ENCODE measurements at places on chromosomes 2 and 18.

GRCh38 chr2:156322686-156323231 is 9.8 kb downstream of the NR4A2 start:
- DNase-seq: no peak
- peaks cover 42% of the 10 kb centered on the region for H3K4me1 ChIP-seq
- peak overlapping the region; percentile 85 for H3K27ac ChIP-seq
- H3K4me3 ChIP-seq: peak overlapping the region; percentile 76
- peaks cover 17% of the 10 kb centered on the region for H3K36me3 ChIP-seq

DNA sequence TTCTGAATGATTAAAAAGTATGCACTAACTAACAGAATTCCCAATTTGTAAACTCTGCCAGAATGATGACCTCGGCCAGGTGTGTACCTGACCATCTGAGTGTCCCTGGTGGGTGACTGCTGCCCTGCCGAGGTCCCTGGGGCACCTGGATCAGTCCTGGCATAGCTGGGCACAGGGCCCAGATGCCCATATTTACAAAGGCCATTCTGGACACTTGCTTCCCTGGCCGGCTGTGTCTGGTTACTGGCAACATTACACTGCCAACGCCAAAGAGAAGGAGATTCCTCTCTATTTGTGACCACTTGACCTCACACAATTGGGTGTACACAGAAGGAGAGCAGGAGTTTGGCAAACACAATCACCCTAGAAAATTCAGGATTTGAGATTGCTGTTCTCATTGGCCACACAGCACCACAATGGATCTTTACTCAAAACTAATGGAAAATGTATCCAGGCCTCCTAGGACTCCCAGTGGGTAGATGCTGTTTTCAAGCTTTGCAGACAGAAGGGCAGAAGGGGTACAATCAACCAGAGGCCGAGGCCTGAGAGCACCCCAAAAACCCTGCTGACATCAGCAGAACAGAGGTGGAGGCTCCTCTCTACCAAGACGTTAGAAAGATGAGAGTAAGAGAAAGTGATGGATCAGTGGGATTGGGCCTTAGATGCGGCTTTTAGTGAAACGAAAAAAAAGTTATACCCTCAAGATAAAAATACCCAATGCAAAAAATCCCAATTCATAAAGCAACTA is 58.3 kb upstream of the PXDN start:
- no peaks in the 10 kb centered on the region for H3K36me3 ChIP-seq
- peaks cover 2% of the 10 kb centered on the region for H3K27me3 ChIP-seq
- no peak overlapping the region for H3K4me3 ChIP-seq

DNA sequence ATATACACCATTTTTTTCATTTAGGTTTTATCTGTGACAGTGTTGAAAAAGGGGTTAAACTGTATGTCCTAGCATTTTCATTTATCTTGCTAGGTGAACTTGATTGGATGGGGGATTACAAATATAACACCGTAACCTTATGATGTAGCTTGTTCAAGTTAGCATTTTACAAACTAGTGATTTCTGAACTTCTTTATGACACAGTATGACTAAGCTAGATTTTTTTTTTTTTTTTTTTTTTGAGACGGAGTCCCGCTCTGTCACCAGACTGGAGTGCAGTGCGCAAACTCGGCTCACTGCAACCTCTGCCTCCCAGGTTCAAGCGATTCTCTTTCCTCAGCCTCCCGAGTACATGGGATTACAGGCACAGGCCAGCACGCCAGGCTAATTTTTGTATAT is 47.1 kb downstream of the KCMF1 start:
- H3K4me1 ChIP-seq: peaks cover 55% of the 10 kb centered on the region
- no peaks in the 10 kb centered on the region for H3K27me3 ChIP-seq
- H3K4me3 ChIP-seq: peak overlapping the region; percentile 37
- H3K36me3 ChIP-seq: no peaks in the 10 kb centered on the region

DNA sequence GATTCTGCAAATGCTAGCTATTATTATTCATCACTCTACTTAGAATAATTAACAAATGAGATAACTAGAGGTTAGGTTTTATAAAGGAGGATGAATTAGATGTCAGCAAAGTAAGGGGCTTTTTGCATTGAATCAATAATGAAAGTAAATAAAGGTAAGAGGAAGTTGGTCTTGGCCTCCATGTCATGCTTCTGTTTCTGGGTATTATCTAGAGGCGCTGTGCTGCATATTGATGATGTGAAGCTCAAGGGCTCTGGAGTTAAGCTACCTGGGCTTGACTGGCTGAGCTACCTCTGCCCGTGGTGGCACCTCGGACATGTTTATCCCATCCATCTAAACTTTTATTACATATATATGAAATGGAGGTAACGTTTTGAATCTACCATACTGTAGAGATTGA is 350.9 kb downstream of the PARD3B start:
- H3K27me3 ChIP-seq: peaks cover 4% of the 10 kb centered on the region
- H3K36me3 ChIP-seq: no peaks in the 10 kb centered on the region
- no peak overlapping the region for H3K4me3 ChIP-seq
- DNase-seq: no peak
- no peaks in the 10 kb centered on the region for H3K4me1 ChIP-seq

- H3K4me3 ChIP-seq: no peak overlapping the region
- H3K27ac ChIP-seq: no peak overlapping the region
- H3K27me3 ChIP-seq: no peaks in the 10 kb centered on the region
- DNase-seq: no peak
- peaks cover 7% of the 10 kb centered on the region for H3K4me1 ChIP-seq
Observed at GRCh38 chr2:151914989-151915628, 86.9 kb upstream of the ARL5A start.

GRCh38 chr2:162174746-162175145 is 22.7 kb upstream of the GCG start:
- no peaks in the 10 kb centered on the region for H3K27me3 ChIP-seq
- no peaks in the 10 kb centered on the region for H3K36me3 ChIP-seq
- no peaks in the 10 kb centered on the region for H3K4me1 ChIP-seq

GRCh38 chr2:208252716-208253492 is 2.0 kb downstream of the IDH1 start:
- H3K36me3 ChIP-seq: peaks cover 11% of the 10 kb centered on the region
- no peak for DNase-seq
- peak overlapping the region; percentile 77 for H3K27ac ChIP-seq
- peaks cover 34% of the 10 kb centered on the region for H3K4me1 ChIP-seq

DNA sequence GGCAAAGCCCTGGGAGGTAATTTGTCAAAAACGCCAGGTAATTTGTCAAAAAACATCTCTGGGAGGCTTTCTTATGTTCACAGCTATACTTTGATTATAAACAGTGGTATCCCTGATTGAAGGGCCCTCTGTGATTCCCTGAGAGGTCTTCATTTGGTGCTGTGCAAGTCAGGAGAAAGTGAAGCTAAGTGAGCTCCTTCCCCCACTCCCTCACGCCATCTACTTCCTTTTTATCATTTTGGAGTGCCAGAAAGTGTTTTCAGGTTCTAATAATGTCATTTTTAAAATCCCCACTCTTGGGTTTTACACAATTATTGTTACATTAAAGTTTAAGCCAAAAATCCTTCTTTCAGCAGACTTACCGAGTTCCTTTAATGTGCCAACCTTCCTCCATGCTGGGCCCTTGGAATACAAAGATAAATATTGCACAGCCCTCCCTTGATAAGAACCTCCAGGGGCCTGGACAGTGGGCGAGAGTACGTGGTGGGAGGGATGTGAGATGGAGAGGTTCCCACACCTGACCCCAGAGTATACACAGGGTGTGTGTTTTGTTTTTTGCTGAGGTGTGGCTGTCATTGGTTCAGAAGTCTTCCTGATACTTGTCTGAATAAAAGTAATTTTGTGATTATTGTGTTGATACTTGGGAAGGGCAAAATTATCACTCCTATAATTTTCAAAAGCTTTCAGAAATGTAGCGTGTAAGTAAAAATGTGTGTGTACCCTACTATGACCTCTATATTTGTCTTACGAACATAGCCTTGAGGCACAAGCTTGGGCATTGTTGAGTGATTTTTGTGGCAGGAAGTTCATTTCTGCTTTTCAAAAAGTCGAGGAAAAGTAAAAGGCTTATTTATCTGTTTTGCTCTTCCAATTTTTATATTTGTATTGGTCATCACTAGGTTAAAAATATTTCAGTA is 8.2 kb downstream of the MAPRE2 start:
- peak overlapping the region; percentile 73 for H3K4me3 ChIP-seq
- H3K4me1 ChIP-seq: peaks cover 95% of the 10 kb centered on the region
- no peak for DNase-seq

Measured in immature natural killer cell (primary cell).